ENCODE measurements at places on chromosomes 2 and 18. TPM values are rescaled to one million over a fixed set of nuclear protein-coding genes. Genes with fewer than 3 reads are reported as not detected.

- DNase-seq, result no peak
Observed at GRCh38 chr2:10161961-10162441, 39.5 kb downstream of the RRM2 start.

The KRTCAP3 gene
- 2.6 TPM for total RNA-seq

The IGFBP5 gene
- total RNA-seq, result 316 TPM

The BMP10 gene
- total RNA-seq, result not detected

The NOL4 gene
- 0.58 TPM for total RNA-seq

The CHN1 gene
- total RNA-seq, result 38.4 TPM

GRCh38 chr2:143856978-143857377 is 662.9 kb downstream of the ZEB2 start:
- DNase-seq, result no peak

DNA sequence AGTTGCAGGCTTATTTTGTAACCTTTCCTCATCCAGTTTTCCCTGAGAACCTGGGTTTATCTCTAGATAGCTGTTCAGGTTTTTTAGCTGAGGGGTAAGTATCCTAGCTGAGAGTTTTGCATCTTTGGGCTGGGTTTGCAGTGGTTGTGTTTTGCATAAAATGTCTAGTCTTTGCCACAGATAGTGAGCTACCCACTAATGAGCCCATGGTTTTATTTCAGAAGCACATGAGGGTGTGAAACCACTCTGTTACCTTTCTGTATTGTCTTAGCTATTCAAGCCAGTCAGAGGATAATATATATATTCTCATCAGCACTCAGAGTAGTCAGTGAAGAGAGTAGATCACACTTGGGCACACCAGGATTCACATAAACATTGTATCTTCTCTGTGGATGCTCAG is 24.6 kb upstream of the TXNDC2 start:
- DNase-seq, result no peak

The SPP2 gene
- total RNA-seq, result not detected

DNA sequence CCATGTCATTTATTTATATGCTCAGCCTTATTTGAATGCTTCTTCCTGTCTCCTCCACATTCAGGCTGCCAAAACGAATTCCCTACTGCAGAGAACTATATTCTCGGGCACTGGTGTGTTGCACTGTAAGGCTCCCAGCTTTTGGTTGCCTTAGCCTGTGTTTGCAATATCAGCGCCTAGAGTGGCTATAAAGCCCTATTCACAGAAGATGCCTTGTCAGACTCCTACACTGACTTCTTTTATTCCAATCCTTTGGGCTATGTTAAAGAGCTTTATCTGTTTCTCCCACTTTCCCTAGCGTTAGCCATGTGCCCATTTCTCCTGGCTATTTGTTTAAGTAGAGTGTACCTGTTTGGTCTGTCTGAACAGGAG is 62.4 kb upstream of the EHBP1 start:
- no peak for DNase-seq

- no peak for DNase-seq
Observed at GRCh38 chr2:109722026-109722425, 72.1 kb upstream of the RGPD5 start.

GRCh38 chr2:189287982-189288521 is 108.5 kb upstream of the COL5A2 start:
- DNase-seq, result no peak

The ATP8B1 gene
- 10.5 TPM for total RNA-seq

The KLHL41 gene
- 1.8 TPM for total RNA-seq

DNA sequence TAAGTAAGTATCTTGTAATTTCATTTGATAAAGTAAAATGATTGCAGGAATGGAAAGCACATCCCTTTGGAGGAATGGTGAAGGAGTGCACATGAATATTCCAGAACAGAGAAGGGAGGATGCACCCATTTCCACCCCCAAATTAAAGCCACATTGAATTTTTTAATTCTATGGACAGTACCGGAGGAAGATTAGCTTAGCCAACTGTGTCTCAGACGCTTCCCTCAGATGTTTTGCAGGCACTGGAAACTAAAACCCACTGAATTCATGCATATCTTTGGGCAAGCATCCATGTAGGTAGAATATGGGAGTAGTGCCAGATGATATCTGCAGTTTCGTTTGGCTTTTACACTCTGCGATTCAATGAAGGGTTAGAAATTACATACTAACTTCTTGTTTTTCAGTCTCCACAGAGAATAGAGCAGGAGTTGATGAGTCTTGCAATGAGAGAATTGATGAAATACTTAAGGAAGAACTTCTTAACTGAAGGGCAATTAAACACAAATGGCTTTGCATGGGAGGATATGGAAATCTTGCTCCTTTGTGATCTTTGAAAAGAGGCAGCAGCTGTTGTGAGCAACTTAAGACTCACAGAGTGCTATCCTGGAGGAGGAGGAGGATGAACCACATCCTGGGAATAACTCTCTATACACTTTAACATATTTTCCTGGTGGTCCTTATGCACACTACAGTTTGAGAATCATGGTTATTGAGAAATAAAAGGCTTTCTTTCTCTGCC is 71.7 kb upstream of the MYO3B start:
- no peak for DNase-seq

- no peak for DNase-seq
Observed at GRCh38 chr2:220101980-220102379, 474.6 kb downstream of the SLC4A3 start.

DNA sequence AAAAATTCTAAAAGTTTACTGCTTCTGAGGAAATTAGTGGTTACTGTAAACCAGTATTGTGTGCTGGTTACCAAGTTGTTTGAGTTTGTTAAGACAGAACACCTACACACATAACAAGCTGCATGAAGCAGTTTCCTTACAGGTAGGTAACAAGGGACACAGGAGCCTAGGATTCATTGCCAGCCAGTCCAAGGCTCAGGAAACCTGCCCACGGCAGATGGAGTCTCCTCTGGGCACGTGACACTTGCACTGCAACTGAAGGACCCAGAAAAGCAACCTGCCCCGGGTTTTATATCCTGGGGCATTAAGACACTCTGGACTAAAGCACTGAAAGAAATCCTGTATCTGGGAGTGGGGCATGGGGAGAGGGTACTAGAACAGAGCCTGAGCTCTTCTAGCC is 639.3 kb downstream of the ADCYAP1 start:
- DNase-seq, result no peak

DNA sequence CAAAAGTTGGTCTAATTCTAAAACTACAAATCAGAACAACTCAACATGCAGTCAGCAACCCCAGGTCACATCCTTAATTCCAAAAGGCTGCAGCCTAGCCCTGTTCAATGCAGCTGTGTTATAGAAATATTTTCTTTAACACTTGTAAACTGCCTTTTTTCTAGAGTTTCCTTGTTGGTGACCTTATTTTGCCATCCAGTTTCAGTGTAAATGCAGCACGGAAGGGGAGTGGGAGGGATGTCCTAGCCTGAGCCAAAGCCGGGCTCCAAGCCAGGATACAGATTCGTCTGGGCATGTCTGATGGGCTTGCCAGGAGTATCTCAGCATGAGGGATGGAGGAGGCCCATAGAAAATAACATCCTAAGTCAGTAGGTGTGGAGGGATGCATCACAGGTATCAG is 17.7 kb upstream of the SP3 start:
- DNase-seq, result no peak

GRCh38 chr2:175399326-175399725 is 217.8 kb upstream of the ATP5MC3 start:
- DNase-seq, result no peak

The ORC4 gene
- total RNA-seq, result 57.3 TPM

The KCNG2 gene
- 0.22 TPM for total RNA-seq

DNA sequence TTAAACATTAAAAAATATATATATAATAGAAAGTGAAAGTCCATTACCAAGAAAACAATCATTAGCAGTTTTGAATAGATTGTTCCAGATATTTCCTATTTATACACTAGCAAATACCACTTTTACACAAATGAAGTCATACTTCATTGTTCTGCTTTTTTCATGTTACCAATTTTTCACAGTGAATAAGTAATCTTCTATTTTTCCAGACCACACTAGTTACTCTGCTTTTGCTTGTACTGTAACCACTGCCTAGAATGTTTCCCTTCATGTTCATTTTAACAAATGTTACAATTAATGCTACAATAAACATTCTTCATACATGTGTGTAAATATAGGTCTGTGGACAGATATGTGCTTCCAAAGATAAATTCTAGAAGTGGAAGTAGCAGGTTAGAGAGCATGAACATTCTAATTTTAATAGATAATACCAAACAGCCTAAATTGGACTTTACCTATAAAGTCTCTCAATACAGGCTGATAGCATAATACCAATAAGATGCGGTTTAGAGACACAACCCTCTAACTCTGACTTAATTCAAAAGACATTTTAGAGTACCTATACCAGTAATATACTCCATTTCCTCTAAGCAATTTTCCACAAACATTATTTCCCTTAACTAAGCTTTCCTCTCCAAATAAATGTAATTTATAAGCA is 17.0 kb downstream of the ITSN2 start:
- DNase-seq, result no peak

The GCKR gene
- 0.71 TPM for total RNA-seq

- no peak for DNase-seq
Observed at GRCh38 chr2:168669151-168669550, 133.3 kb upstream of the NOSTRIN start.

DNA sequence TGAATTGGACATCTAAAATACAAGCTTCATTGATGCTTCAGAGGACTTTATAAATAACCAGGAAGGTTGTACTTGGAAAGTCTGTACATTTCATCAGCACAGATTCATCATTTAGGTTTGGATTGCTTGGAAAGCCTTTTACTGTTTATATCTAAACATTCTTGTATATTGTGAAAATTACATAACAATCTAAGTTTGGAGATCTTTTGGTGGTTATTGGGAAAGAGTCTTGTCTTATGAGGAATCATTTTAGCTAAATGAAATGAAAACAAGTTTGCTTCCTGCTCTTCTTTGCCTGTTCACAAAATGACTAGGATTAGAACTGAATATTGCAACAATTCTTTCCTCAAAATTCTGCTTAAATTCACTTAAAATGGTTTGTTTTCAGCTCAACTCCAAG is 79.3 kb downstream of the ABI2 start:
- no peak for DNase-seq
